ENCODE measurements at places on chromosomes 1 and 21.

GRCh38 chr1:193192586-193192985, 6.2 kb upstream of the B3GALT2 start:
- DNase-seq = no peak

DNA sequence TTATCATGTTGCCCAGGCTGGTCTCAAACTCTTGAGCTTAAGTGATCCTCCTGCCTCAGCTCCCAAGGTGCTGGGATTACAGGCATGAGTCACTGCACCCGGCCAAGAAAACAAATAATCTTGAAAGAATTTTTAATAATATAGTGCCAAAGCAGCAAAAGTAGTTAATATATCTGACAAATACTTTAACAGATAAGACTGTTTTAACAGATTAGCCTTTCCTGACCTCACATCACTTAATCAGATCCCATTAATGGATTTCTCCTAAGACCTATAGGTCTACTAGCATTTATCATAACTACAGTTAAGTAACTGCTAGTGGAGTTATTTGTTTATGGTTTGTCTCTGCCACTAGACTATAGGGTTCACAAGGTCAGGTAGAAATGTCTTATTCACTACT, 61.1 kb upstream of the HP1BP3 start:
- DNase-seq = no peak

GRCh38 chr1:187009320-187009719, 180.6 kb downstream of the PLA2G4A start:
- no peak for DNase-seq

DNA sequence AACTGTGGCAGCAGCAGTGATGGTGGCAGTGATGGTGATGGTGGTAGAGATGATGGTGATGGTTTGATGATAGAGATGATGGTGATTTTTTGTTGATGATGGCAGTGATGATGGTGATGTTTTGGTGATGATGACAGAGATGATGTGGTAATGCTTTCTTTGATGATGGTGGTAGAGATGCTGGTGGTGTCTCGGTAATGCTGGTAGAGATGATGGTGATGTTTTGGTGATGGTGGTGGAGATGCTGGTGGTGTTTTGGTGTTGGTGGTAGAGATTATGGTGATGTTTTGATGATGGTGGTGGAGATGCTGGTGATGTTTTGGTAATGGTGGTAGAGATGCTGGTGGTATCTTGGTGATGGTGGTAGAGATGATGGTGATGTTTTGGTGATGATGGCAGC, 131.6 kb downstream of the NAV1 start:
- no peak for DNase-seq

DNA sequence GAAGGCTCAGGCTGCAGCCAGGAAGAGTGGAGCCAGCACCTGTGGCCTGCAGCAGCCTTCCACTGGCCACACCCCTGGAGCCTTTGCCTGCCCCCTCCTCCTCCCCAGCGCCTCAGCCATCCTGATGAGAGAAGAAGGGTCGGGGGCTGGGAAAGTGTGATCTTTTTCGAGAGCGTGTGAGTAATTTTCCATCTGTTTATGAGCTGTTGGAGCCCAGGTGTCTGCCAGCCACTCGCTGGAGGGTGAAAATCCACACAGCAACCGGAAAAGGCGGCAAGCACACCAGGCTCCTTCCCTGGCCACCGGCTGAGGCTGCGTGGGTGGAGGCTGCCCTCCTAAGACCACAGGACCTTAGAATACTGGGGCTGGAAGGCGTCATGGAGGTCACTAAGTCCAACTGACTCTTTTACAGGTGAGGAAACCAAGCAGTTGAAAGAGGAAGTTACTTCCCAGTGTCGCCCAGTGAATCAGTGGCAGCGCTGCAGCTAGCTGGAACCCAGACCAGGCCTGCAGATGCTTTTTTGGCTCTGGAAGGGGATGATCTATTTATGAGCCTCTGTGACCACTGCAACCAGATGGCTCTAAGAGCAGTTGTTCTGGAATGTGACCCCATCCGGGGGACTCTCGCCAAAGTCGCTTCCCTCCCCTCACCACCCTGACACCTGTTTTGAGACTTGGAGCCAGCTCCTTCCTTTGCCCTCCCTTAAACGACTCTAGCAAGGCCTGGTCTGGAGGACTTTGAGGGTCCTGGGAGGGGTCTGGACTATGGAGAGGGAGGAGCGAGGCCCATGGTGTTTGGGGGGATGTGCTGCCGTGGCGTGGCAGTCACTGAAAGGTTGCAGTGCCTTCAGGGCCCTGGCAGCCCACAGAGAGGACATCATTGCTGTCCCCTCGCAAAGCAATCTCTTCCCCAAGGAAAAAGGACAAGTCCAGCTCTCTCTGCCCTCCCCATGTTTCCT, 54.5 kb downstream of the LGR6 start:
- DNase-seq = no peak

GRCh38 chr1:190170321-190170720, 307.3 kb downstream of the BRINP3 start:
- no peak for DNase-seq

DNA sequence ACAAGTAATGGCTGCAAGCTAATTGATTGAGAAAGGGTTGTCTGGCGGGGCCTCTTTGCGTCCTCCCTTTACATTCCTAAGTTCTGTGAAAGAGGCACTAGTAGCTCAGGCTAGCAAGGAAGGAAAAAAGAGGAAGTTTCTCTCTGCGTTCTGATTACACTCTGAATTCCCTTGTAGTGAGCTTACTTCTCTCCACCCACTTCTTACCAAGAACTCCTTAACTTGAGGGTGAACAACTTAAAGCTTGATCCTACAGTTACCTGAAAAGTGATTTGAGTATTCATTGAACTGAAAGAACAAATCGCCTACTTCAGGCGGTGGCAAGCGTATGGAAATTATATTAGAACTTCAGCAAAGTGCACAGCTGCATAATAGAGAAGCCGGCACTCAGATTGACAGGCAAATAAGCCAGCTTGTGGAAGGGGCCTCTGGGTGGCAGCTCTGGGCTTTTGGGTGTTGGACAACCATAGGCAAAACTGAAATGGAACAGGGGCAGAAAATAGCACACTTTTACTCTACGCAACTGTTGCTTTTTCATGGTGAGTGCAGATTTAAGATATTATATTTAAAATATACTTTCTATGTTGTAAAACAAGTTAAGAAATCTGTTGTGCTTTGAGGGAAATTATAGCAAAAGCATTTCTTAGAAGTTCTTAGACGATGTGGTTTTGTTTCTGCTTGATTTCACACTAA, 464.5 kb downstream of the USP25 start:
- no peak for DNase-seq

DNA sequence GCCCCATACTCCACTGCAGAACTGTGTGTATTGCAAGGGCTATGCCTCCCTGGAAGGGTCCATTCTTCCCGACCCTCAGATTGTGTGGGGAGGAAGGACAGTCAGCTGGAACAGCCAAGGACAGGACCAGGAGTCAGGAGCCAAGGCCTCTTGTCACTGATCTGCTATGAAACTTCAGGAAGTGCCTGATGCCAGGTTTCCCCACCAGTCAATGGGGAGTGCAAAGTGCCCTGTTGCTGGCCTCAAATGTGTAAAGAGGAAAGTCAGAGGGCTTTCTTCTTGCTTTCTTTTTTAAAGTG, 168.8 kb downstream of the GRIK3 start:
- no peak for DNase-seq

GRCh38 chr1:201933840-201934430, 12.4 kb downstream of the LMOD1 start:
- no peak for DNase-seq

DNA sequence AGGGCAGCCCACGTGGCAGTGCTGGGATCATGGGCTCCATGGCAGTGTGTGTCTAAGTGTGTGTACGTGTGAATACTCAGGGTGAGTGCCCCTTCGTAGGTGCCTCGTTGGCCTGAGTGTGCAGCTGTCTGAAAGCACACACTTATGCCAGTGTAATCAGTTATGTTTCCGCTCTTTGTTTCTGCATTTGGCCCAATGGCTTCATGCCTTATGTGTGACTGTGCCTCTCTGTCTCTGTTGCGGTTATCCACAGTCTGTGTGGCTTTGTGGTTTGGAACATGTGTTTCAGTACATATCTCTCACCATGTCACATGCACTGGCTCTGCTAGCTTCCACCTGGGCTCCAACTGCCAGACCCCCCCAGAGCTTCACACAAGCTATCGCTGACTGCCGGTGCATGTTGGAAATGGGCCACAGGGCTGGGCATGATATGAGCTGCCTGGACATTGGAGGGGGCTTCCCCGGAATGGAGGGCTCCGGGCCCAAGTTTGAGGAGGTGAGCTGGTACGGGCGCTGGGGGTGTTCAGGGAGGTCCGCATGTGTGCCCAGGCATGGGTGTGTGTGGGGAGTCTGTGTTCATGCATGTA, 70.3 kb upstream of the TINAGL1 start:
- no peak for DNase-seq

DNA sequence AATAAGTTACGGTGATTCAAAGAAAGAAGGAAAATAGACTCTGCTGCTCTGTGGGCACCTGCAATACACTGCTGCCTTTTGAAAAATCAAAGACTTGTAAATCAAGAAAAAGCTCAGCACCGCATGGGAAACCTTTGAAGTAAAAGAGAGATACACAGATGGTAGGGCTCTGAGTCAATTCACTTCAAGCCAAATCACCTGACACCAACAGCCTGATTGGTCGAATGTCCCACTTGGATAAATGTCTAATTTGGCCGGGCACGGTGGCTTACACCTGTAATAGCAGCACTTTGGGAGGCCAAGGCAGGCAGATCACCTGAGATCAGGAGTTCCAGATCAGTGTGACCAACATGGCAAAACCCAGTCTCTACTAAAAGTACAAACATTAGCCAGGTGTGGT, 19.2 kb upstream of the RCAN3 start:
- DNase-seq = no peak

DNA sequence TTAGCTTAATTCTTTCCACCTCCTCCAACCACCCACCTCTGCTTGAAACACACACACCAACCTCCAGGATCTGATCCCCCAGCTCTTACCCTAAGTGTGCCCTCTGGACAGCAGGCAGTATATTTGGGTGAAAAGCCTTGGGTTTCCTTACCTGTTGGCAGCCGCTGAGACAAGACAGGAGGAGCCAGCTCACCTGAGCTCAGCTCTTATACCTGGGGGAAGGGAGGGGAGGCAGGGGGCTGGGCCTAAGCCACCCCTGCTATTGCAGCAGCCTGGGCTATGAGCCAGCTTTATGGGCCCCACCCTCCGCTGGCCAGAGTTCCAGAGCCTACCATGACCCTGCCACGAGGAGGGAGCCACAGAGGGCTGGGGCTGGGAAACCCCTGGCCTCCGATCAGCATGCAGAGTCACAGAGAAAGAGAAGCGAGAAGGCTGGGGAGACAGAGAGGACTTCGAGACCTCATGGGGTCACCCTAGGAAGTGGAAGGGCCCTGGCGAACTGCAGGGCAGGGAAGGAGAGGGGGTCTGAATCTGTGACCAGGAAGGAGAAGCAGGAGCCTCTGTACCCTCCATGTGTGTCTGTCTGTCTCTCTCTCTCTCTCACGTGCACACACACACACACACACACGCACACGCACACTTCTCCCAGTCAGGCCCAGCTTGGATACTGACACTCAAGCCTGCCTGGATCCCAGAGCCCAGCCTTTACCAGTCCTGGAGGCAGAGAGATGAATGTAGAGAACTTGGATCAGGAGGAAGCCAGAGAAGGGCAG, at the start of gene S100A14:
TSS of gene S100A14 (minus strand) at position 182 of the 773 bp plus-strand sequence. CDS start 467 bp downstream, outside the sequence.
- no peak for DNase-seq

DNA sequence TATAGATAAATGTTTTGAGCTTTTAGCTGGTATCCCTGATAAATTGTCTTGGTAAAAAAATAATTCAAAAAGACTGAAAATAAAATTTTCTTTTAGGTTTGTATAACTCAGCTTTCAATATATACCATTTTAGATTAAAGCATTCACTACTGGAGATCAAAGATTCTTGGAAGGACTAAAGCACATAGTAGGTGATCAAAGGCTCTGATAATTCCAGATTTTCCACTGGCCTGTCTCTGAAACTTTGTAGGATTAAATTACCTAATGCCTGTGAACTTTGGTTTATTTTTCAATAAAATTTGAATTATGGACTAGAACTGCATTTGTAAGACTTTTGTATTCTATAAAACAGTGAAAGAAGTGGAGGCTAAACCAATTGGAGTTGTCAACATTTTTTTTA, 1.2 kb upstream of the RGS18 start:
- no peak for DNase-seq

DNA sequence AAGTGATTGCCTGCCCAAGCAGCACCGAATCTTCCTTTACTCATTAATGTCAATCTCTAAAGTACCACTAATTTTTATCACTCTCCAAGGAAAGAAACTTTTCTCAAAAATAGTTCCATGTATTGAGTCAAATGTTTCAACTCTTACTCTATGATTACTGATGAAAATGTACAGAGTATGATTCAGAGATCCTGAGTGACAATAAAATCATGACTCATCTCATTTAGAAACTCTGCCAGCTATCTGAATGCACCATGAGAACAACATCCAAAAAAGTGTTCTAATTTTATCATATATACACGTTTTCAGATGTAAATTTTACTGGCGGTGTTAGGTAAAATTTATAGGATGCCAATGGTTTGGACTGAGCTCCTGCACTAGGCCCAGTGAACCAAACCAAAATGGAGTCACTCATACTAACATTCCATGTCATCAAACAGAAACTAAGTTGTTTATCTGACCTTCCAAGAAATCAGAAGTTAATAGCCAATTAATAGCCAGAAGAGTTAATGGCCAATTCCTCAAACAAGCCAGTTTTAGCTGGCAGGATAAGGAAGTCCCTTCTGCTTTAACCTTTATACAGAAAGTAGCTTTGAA, 22.6 kb downstream of the PLPPR5 start:
- DNase-seq = no peak

DNA sequence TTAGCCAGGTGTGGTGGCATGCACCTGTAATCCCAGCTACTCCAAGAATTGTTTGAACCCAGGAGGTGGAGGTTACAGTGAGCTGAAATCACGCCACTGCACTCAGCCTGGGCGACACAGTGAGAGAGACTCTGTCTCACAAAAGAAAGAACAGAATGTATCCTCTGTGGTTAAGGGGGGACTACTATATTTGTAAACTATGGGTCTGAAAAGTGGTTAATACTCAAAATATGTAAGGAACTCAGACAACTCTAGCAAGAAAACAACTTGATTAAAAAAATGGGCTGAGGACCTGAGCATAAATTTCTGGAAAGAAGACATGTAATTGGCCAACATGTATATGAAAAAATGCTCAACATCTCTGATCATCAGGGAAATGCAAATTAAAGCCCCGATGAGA, 11.2 kb downstream of the FNBP1L start:
- no peak for DNase-seq

DNA sequence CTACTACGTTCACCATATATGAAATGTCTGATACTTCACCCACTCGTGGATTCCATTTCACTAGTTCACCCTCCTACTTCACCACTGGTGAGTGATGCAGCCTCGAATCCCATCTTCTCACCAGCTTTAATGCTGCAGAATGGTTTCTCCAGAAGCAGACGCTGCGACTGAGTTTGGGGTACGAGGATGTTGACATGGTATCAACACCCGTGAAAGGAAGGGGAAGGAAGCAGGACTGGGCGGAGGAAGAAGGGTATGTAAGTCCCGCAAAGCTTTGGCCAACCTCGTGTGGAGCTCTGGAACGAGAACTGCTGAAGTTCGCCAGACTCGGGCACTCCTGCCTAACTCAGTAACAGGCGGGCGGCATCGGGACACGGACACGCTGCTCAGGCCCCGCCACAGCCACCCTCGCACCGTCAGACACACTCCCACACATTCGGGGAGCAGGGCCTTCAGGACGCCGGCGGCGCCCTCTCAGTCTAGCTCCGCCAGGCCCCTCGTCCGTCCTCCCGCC, 833 bp upstream of the DIP2A start:
- no peak for DNase-seq

Data from stimulated activated CD4-positive, alpha-beta T cell treated with anti-CD3 and anti-CD28 coated beads, Interleukin-15, amount 100 ng/mL, for 1 hour (primary cell).